ENCODE measurements at places on chromosomes 7 and 10.

DNA sequence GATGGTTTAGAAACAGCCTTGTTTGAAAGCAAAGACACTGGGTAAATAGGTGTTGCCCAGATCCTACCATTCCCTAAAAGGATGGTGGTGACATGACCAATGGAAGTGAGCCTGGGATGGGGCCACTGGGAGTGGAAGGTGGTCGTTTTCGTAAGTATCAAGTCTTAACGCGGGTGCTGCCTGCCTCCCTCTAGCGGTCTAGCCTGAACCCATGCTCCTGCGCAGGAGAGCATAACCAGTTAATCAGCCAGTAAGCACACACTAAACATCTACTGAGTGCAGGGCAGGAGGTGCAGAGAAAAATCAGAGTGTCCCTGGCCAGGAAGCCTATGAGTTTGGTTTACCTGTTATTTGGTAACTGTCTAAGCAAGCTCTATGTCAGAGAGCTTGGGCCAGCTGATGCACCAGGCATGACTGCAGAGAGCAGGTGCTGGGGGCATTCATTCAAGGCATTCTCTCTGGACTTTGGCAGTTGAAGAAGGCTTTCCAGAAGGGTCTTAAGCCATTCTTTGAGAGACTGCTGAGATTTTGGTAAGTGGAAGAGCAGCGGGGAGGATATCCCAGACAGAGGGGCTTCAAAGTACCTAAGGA is 930 bp downstream of the GARIN1A start:
- DNase-seq, result no peak

DNA sequence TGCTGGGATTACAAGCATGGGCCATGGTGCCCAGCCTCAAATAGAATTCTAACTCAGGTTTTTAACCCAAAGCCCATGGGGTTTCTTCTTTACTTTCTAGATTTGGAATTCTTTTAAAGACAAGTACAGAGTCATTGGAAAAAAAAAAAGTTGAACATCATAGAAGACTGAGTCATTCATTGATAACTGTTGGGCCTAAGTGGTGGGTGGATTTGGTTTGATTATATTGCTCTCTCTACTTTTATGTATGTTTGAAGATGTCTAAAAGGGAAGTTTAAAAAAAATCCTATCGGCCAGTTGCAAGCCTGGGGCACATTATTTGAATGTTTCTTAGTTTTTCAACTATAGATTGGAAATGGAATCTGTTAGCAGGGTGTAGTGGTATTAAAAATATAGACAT is 49.7 kb downstream of the INPP5F start:
- DNase-seq, result no peak

DNA sequence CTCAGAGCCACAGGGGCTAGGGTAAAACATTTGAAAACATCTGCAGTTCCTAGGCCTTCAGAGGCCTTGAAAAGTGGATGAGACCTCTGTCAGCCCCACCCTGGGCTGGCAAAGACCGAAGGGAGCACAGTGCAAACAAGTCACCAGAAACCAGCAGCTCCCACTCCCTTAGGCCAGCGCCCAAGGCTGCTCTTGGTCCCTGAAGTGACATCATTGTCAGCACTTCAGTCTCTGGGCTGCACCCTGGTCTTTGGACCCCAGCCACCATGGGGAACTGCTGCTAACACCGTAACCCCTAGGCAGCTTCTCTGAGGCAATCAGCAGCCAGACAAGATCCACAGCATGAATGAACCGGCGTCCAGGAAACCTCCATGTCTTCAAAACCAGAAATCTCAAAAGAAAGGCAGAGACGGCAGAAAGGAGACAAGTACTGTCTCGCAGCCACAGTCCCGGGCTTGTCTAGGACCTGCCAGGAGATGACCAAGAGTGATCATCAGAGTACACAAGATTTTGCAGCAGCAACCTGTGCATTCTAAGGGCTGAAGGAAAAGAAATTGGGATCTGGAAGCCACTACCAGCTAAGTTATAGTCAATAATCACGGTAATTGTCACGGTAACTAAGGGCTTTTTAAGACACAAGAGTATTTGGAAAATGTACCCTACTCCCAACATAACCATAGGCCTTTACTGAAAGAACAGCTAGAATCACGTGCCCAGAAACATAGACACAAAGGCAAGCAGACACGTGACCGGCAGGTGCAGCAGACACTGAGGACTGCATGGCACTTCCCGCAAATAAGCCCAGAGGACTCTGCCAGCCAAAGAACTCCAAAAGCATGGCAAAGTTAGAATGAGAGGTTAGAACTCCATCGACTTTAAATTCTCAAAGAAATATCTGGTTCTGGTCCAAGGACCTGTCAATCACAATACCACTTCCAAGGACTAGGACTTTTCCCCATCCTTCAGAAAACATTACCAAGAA is 23.3 kb downstream of the CPXM2 start:
- DNase-seq, result no peak

GRCh38 chr7:69032848-69033247 is 565.4 kb upstream of the AUTS2 start:
- no peak for DNase-seq

DNA sequence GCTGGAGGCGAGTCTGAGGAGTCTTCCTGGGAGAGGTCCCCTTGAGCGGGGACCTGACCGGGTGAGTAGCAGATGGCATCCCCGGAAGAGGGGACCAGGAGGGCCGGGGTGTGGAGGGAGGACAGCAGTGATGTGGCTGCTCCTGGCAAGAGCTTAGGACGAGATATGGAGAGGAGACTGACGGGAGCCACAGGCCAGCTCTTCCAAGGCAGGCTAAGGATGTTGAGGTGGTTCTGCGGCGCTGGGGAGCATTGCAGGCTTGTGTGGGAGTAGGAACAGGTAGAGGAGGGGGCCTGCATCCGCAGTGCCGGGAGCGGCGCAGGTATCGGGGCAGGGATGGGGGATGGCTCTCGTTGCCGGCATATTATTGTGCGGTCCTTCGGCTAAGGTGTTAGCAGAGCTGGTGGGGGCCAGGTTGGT is 76.7 kb upstream of the ANLN start:
- no peak for DNase-seq

GRCh38 chr7:84139986-84140729 is 54.4 kb downstream of the SEMA3A start:
- DNase-seq, result no peak

DNA sequence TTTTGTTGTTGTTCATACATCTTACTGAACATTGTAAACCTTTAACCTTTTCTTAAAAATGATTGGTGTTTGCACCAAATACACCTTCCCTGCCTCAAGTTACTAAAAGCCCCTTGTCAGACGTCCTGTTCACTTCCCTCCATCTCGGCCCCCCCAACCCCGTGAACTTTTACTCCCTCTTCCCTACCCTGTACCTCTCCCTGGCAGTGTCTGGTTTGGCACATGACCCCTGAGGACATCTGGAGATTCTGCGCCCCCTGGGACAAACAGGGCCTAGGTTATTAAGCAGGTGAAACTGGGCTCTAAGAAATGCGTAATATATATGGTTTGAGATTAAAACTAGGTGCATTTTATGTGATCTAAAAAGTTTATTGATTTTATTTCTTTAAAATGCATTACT is 1.4 kb downstream of the PPP2R2D start:
- no peak for DNase-seq

DNA sequence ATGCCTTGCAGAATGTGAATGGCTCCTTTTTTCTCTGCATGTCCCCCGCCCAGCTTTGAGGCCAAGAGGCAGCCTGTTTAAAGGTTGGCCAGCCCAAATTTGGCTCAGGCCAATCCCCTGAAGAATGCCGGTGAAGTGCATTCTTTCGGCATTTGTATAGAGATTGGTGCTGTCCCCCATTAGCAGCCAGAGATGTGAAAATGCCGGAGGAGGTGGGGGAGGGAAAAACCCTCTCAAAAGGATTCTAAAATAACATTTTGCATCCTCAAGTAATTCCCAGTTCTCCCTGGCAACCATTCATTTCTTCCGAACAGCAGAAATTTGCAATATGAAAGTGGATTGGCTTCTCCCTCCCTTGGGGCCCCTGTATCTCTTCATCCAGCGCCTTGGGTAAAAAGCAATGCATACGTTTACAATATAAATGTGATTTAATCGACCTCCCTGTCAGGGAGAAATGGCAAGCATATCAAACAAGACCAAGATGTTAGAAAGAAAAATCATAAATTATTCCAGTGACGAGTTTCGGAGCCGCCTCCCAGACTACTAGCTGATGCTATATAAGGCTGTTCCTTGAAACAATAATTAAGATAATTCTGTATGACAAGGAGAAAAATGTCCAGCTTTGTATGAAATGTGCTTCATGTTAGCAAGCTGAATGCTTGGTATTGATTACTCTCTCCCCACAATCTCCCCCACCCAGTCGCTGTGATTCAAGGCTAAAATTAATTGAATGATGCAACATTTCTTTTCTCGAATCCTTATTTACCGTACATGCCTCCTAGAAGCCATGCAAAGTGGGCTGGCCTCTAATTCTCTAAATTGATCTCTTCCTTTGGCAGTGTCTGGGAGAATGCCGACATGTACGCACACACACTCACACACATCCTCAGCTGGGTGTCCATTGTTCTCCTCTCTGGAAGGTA is 323.7 kb downstream of the RPS24 start:
- no peak for DNase-seq

GRCh38 chr10:110511734-110512449 is 14.2 kb downstream of the DUSP5 start:
- DNase-seq, result no peak

- no peak for DNase-seq
These were observed 10.0 kb downstream of the BTBD16 start for GRCh38 chr10:122281018-122281626.

GRCh38 chr10:22958338-22958737 is 30.5 kb downstream of the ARMC3 start:
- DNase-seq, result no peak

- no peak for DNase-seq
These were observed 12.8 kb upstream of the WIPF3 start for GRCh38 chr7:29793507-29793906.

DNA sequence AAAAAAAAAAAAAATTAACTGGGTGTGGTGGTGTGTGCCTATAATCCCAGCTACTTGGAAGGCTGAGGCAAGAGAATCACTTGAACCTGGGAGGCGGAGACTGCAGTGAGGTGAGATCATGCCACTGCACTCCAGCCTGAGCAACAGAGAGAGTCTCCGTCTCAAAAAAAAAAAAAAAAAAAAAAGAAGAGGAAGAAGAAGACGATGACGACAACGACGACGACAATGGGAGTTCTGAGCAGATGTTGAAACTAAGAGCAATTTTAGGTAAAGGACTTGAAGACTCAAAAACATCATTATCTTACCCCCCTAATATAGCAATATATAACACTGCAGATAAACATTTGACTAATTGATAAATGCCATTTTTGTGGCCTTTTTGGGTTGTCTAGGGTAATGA is 39.5 kb upstream of the PPP1R17 start:
- DNase-seq, result no peak

DNA sequence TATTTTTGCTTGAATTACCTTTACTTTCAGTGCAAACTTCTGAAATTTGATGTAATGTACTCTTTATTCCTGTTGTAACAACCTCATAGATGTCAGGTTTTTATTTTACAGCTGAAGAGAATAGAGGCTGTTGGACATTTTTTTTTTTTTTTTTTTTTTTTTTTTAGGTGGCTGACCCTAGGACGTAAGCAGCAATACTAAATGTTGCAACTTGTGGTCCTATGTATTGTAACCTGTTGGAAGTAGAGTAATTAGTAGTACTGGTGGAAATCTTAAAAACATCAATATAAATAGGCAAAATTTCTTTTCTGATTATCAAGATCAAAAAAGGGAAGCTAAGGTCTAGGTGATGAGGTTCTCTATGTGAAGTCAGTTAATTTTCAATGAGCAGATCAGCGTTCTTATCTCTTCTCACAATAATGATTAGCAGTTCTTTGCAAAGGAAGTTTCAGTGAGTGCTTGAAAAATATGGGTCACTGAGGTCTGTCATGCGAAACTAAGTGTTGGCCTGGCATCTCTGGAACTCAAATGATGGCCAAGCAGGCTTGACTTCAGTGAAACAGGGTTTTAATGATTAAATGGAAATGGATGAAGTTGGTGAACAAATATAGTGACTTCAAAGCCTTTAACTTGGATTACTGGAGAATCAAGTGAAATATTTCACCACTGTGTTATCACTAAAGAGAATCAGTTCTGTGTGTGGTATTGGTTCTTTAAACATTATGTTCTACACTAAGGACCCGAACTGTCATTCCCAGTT is 42.7 kb downstream of the BICC1 start:
- no peak for DNase-seq

- DNase-seq, result no peak
These were observed 60.5 kb downstream of the KIAA1217 start for GRCh38 chr10:24269476-24269875.

GRCh38 chr10:45453639-45454255 is 79.7 kb downstream of the ALOX5 start:
- DNase-seq, result no peak

DNA sequence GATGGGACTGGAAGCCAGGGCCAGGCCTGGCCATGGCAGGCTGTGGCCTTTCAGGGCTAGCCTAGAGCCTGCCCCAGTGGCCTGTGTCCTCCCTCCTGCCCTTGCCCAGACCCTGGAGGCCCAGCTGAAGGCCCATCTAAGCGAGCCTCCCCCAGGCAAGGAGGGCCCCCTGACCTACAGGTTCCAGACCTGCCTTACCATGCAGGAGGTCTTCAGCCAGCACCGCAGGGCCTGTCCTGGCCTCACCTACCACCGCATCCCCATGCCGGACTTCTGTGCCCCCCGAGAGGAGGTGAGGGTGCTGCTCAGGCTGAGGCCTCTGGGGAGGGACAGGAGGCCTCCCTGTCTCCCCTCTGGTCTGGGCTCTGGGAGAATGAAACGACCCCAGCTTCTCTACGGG is 60.9 kb downstream of the PALD1 start:
- DNase-seq, result no peak

- DNase-seq, result no peak
These were observed 11.0 kb upstream of the ZNF273 start for GRCh38 chr7:64892116-64892515.

- DNase-seq, result no peak
These were observed 6.7 kb downstream of the CPXM2 start for GRCh38 chr10:123884907-123885381.

- DNase-seq, result no peak
These were observed 41.4 kb downstream of the NUDCD3 start for GRCh38 chr7:44448922-44449583.

DNA sequence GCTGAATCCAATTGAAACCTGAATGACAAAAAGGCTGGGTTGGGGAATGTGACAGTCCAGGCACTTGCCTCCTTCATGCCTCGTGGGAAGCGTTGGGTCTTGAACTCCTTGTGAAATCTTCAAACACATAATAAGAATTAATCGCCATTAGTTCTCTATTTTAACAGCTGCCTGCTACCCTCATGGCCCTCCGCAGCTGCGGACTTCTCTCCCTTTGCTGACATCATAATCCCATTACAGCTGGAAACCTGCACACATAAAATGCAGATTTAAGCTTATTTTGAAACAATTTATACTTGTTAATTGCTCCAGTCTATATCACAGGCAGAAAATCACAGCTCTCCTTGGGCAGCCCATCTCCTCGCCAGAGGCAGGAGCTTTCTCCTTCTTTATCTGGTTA is 403.0 kb upstream of the MKI67 start:
- DNase-seq, result no peak

Data from T-helper 2 cell (primary cell).